AG08395 (cell line): ENCODE measurements at places on chromosomes 2 and 18.

DNA sequence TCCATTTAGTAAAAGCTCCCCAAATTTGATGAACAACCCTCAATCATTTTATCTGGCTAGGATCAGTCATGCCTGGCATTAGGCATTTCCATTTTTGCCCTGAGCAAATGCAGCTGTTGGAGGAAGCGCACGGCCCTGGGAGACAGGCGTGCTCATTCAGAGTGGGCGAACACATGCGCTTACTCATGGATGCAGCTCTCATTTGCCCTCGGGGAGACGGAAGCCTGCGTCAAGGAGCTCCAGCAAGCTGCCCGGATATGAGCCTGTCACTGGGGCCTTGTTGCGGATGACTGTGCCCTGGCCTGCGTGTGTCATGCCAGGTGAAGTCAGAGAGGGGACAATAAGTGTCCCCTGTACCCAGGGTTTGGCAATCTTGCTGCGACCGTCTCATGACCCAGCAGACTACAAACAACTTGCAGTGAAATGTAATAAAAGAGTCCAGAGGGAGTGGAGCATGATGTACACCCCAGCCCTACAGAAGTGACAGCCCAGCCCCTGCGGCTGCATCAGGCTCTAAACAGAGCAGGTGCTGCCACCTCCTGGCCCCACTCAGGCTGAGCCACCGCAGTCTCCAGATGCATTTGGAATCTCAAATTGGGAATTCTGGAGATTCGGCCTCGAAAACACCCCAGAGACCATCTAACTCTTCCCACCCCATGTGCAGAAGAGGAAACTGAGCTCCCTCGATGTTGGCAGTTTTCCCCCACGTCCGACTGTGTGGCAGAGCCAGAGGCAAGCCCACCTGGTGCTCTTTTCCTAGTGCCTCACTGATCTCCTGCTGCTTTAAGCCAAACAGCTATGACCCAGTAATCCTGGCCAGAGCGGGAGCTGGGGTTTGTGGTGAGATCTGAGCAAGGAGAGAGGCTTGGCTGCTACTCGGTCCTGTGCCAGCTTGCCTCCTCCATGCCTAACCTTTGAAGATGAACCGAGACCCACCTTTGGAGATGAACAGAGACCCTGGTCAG lies 105.0 kb upstream of the ALK start:
- DNase-seq: peak; percentile 75

DNA sequence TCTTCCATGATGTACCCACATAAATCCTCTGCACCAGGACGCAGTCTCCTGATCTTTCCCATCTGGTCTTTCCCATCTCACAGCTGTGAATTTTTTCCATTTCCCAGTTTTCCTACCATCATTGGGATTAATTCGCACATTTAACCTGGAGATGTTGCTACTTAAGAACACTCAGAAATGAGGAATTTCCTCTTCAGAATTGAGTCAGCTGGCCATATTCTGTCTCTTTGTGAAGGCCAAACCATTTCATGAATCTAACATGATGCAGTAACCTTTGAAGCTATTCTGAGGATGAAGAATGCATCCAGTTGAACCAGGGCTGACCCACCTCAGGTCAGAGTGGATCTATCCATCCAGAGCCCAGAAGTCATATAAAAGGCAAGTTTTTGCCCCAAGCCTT lies 326.8 kb downstream of the SETBP1 start:
- peak; percentile 24 for DNase-seq

- DNase-seq: no peak
Measured at GRCh38 chr2:30301551-30301950, 70.2 kb downstream of the LBH start.

DNA sequence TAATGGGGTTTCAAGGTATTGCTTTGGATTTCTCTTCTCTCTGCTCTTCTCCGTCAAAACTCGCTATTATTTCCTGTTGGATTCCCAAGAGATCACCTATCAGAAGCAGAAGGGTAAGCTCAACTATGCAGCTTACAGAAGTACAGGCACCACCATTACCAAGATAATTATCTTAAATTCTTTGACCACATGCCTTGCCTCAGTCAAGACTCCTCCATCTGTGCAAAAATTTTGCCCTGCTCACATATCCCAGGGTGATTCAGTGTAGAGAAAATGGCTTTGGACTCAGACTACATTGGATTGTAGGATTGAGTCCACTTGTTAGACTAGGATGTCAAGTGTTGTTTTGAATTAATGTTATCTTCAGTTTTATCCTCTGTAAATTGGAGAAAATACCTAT lies 698.7 kb downstream of the TDRD15 start:
- no peak for DNase-seq

DNA sequence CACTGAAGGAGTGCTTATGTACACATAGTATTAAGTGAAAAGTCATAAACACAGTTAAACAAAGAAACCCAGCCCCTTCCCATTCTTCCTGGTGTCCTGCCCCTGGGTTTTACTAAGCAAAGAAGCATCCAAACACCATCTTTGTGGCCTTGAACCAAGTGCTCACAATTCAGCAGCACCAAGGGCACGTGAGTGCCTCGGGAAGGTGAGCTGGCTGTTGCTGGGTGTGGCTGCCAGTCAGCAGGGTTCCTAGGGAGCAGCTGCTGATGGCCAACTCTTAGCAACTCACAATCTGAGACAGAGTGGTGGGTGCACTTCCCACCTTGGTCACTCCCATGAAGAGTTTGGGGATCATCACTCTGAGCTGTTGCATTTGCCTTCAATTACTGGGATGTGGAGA lies 97.7 kb upstream of the PGAP1 start:
- DNase-seq: no peak
